ENCODE measurements at places on chromosomes 5 and 9.

GRCh38 chr5:39194466-39195136 lies 24.8 kb downstream of the FYB1 start:
- peak; percentile 84 for DNase-seq

DNA sequence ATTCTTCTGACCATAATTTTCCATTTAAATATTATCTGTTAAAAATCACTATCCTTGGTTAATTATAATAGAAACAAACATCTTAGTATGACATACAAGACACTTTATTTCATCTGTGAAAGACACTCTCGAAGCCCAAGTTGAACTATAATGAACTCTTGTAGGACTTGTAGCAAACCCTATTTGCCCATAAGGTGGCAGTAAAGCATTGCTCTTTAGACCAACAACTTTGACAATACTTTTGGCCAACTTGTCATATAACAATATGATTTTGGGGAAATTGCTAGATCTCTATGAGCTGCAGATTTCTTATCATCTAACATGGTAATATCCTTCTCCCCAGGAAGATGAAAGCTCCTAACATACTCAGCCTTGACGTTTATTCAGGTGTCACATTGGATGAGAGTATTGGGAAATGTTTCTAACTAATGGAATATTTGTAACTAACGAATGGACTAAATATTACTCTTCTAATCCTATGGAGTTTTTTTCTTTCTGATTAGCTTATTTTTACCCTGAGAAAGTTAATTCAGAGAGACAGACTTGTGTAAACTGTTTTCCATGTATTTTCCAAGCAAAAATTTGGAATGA lies 11.0 kb downstream of the SPINK14 start:
- peak; percentile 63 for DNase-seq

- DNase-seq = peak; percentile 7
These were observed 722 bp downstream of the TBC1D9B start for GRCh38 chr5:179906795-179907555.

- DNase-seq = no peak
These were observed 495.2 kb downstream of the TLE4 start for GRCh38 chr9:80066931-80067330.

GRCh38 chr5:173236531-173237142 lies 1.6 kb upstream of the NKX2-5 start:
- DNase-seq = no peak

DNA sequence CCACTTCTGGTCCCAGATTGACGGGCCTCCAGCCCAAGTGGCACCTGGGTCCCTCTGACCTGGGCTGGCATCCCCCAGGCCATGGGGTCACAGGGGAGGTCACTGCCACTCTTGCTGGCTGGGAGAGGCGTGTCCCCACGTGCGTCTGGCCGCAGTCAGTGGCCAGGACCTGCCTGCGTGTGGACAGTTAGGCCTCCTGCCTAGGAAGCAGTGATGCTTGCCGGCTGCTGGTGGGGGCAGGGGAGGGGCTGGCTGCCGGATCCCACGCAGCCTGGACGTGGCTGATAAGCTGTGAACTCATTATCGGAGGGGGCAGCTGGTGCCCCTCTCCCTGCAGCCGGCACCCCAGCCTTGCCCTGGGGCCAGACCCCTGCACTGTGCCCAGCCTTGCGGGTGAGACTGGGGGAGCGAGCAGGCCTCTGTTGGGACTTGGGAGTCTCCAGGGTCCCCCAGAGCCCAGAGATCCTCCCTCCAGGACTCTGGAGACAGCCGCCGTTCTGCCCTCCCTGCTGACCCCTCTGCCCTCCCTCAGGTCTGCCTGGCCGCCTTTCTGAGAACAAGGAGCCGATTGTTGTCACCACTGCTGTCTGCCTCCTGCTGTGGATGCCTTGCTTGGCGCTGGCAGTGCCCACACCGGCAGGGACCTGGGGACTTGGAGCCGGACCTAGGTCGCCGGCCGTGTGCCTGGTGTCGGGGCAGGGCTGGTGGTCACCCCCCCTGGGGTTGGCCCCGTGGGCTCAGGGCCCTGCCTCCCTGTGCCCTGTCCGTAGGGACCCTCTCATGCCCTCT lies 12.3 kb downstream of the RXRA start:
- DNase-seq = no peak

- no peak for DNase-seq
These were observed 296.7 kb upstream of the MEF2C start for GRCh38 chr5:89179731-89180130.

GRCh38 chr9:36872641-36873040 lies 161.4 kb downstream of the PAX5 start:
- DNase-seq = no peak

GRCh38 chr9:37917313-37917731 lies 13.4 kb upstream of the SLC25A51 start:
- no peak for DNase-seq

- peak; percentile 51 for DNase-seq
These were observed 73.6 kb upstream of the SUSD1 start for GRCh38 chr9:112248722-112249121.

DNA sequence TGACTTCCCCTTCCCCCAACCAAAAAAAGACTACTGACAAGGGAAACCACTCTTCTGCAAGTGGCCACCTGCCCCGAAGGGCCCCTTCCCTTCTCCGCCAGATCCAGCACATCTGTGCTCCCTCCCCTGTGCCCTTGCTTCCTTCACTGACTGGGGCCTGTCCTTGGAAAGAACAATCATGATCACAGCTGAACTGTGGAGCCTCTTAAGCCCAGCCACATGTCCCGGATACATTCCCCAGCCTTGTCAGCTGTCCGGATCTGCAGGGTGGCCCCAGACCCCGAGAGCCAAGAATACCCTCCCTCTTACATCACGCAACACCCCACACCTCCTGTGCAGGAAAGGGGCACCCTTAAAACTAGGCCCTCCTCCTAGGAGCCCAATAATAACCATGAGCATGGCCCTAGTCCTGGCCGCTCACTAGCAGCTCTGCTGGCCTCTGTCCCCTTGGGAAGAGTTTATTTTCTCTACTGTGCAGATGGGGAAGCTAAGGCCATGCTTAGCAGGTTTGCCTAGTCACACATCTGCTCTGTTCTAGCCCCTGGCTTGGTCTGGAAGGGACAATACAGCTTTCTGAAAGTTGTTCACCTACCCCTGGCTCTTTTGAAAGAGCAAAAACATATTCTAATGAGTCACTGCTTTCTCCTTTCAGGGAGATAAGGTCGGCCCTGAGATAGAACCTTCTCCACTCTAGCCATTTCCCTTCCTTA lies 3.8 kb downstream of the SPRY4 start:
- DNase-seq = peak; percentile 47

- DNase-seq = no peak
These were observed 425.9 kb upstream of the MPDZ start for GRCh38 chr9:13705373-13705772.

GRCh38 chr5:169248550-169248949 lies 52.4 kb downstream of the SLIT3 start:
- no peak for DNase-seq

- peak; percentile 38 for DNase-seq
These were observed 203.1 kb upstream of the PPP1R2B start for GRCh38 chr5:156647034-156647451.

DNA sequence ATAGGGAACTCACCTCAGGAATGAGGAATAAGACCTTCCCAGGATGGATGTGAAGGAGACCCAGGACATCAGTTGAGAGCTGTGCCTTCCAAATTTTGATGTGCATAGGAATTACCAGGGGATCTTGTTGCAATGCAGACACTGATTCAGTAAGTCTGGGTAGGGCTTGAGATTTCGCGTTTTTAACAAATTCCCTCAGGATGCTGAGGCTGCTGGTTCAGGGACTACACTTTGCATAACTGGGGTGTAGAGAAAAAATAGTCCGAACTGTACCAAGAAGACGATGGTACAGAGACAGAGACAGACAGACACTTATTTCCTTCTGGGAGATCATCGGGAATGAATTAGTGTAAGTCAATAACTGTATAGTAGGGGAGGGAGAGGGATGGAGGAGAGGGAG lies 82.3 kb upstream of the FREM1 start:
- DNase-seq = no peak

DNA sequence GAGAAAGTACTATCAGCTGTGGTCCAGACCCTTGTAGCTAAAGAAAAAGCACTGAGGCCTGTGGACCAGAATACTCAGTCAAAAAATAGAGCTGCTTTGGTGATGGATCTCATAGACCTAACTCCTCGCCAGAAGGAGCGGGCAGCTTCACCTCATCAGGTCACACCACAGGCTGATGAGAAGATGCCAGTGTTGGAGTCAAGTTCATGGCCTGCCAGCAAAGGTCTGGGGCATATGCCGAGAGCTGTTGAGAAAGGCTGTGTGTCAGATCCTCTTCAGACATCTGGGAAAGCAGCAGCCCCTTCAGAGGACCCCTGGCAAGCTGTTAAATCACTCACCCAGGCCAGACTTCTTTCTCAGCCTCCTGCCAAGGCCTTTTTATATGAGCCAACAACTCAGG lies 8.9 kb downstream of the RAB24 start:
- DNase-seq = no peak

GRCh38 chr9:133693116-133693515 lies 45.0 kb downstream of the SARDH start:
- no peak for DNase-seq

DNA sequence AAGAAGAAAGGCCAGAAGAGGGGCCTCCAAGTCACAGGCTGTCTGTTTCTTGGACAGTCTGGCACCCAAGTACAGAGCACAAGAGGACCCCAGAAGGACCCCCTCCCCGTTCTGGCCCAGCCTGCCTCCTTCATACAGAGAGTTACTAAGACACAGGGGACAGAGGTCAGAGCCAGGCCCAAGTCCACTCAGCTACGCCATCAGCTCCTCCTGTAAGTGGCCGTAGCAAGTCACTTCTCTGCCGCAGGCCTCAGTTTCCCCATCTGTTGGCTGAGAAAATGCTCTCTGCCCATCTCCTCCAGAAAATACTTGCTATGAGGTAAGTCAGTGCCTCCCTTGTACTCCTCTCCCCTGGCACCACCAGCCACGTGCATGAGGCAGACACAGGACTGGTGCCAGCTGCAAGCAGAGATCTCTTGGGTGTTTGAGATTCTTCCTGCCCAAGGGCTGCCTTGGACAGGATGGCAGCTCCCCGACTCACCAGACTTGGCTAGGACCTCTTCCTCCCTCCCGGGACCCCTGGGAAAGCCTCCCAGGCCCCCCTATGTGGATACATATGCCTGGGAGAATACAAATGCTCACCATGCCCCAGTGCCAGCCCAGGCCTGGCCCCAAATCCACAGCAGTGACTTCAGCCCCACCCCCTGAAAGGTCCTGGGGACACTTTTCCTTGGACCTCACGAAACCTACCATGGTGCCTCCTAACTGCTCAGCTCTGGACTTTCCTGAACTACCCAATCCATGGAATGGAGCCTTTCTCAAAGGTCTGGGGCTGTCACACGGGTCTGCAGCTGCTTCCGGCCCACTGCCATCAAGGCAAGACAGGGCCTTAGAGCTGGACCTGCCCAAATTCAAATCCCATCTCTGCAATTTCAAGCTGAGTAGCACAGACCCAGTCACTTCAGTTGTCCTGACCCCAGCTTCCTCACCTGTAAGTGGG lies 5.1 kb downstream of the EEIG1 start:
- DNase-seq = no peak

- no peak for DNase-seq
These were observed 445.3 kb downstream of the NTRK2 start for GRCh38 chr9:85114799-85115198.

DNA sequence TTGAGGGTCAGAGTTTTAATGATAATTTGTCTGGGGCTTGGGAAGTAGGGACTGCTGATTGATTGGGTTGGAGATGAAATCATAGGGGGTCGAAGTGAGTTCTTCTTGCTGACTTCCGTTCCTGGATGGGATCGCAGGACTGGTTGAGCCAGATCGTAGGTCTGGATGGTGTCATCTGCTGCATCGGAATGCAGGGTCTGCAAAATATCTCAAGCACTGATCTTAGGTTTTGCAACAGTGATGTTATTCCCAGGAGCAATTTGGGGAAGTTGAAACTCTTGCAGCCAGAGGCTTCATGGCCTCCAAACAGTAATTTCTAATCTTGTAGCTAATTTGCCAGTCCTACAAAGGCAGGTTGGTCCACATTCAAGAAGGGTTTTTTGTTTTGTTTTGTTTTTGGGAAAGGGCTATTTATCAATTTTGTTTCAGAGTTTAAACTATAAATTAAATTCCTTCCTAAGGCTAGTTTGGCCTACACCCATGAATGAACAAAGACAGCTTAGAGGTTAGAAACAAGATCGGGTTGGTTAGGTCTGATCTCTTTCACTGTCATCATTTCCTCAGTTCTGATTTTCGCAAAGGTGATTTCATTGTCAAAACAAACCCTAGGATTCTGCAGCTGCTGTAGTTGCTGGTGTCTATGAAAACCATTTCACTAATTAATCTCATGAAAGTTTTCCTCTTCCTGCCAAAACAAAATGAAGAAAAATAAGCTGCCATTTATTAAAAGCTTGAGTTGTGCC lies 388.0 kb downstream of the TMEM232 start:
- DNase-seq = no peak

- no peak for DNase-seq
These were observed 63.7 kb upstream of the SPINK5 start for GRCh38 chr5:148000036-148000435.

DNA sequence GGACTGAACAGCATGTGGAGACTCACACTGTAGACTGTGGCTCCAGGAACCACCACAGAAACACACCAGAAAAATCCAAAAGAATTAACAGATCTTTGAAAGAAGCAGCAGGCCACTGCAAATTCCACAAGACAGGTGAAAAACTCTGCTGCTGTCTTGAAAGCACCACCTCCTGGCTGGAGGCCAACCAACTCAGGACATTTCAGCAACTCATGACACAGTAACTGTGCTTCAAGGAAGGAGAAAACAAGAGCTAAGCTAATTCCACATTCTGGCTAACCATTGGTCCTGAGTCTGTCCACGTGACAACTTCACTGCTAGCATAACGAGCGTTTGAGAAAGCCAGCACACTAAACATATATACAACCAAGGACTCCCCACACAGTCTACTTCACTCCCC lies 625.1 kb downstream of the PRELID2 start:
- no peak for DNase-seq

- DNase-seq = peak; percentile 71
These were observed 11.6 kb upstream of the IL12B start for GRCh38 chr5:159341906-159342310.

GRCh38 chr5:31144364-31144763 lies 49.1 kb upstream of the CDH6 start:
- no peak for DNase-seq

- DNase-seq = peak; percentile 34
These were observed 37.3 kb downstream of the FBXW2 start for GRCh38 chr9:120755810-120756434.

- DNase-seq = peak; percentile 25
These were observed at the start of gene GPX3 for GRCh38 chr5:151020304-151021110. Gene GPX3 (plus strand): TSS chr5:151020591. CDS start chr5:151020655, 64 bp downstream.

All from IMR-90 (cell line).